NCI-H82 (cell line): ENCODE measurements at places on chromosomes 7 and 10.

GRCh38 chr7:2214636-2215035 is 18.1 kb downstream of the MAD1L1 start:
- no peak for DNase-seq

- DNase-seq = no peak
Observed at GRCh38 chr10:98344589-98345038, 70.4 kb downstream of the PYROXD2 start.

GRCh38 chr7:30255064-30255769 is 29.2 kb upstream of the ZNRF2 start:
- no peak for DNase-seq

- peak; percentile 67 for DNase-seq
Observed at GRCh38 chr7:148535217-148535616, 55.3 kb upstream of the C7orf33 start.

DNA sequence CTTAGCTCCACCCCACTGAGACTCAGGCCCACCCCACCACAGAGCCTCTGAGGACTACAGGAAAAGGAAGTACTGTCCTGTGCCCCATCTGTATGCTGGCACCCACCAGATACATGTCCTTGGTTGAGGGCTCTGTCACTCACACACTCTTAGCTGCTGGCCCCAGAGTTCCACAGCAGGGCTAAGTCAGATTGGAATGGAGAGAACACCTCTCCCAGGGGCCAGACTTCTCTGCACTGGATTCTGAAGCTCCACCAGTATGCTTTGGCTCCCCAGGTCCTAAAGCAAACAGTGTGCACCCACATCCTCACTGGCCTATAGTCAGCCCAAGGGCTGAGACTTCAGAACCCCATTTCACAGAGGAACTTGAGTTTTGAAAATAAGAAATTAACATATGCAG is 103.2 kb upstream of the PPP2R2D start:
- no peak for DNase-seq

DNA sequence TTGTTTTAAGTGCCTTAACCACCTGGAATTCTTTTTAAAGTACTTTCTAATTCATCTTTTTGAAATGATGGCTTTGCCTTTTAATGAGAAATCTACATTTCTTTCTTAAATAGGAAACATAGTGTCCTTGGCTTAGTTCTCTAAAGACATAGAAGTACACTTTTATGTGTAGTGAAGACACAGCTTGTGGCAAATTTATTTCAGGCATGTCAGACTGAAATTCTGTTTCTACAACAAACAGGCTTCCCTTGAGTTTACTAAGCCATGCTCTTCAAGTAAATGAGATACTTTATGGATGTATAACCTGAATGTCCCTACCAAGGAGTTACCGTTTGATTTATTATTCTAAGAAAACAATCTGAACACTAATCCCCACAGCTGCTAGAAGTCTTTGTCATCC is 136.9 kb upstream of the MAGI2 start:
- DNase-seq = peak; percentile 14

DNA sequence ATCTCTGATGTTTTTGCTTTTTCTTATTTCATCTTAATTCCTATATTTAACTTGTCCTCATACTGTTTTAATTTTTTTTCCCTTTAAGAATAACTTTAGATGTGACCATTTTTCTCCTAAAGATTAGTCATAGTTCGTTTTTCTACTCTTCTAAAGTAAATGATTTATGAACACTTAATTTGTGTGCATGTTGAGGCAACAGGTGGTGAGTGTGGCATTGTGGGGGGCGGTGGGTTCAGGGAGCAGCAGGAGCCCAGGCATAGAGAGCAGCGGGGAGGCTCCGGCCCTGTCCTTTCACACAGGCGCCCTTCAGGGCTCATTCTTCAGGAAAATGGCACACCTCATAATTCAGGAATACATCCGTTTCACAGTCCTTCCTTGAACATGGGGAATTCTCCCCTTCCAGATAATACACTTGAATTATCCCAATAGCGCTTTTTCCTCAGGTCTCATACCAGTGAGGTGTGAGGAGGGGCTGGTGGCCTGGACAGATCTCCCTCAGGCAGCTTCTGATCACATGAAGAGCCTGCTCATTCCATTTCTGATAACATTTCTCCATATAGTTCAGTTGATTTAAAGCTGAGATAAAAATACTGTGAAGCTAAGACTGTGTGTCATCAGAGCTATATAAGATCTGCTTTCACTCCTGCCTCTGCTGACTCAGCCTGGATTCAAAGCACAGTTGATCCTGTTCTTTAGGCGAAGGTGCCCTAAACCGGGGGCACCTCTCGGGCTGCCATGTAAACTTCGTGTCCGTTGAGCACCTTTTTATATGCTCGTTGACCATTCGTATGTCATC is 40.2 kb downstream of the CUL1 start:
- DNase-seq = no peak

- no peak for DNase-seq
Observed at GRCh38 chr7:121505540-121506182, 109.6 kb upstream of the FAM3C start.

- DNase-seq = no peak
Observed at GRCh38 chr7:80054356-80054755, 80.3 kb upstream of the GNAI1 start.

DNA sequence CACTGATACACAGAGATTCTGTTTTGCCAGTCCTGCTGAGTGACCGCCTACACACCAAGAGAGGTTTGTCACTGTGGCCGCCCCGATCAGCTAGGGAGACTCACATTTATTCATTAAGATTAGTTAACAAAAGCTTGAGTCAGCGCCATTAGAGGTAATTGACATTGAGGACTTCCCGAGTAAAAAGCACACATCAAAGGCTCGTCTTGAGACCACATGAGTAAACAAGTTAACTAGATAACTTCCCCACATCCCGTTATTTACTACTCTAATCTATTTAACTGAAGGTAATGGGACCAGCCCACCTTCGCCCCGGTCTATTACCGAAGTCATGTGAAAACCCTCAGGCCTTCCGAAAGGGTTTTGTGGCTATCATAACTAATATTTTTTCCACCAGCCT is 23.0 kb downstream of the SRRM3 start:
- DNase-seq = no peak

- no peak for DNase-seq
Observed at GRCh38 chr10:131811630-131812403, 89.0 kb upstream of the PPP2R2D start.

GRCh38 chr7:158649279-158649678 is 55.3 kb downstream of the NCAPG2 start:
- DNase-seq = no peak

GRCh38 chr7:115689941-115690340 is 340.6 kb downstream of the TFEC start:
- DNase-seq = no peak

- DNase-seq = no peak
Observed at GRCh38 chr7:132140341-132140740, 435.9 kb downstream of the PLXNA4 start.

DNA sequence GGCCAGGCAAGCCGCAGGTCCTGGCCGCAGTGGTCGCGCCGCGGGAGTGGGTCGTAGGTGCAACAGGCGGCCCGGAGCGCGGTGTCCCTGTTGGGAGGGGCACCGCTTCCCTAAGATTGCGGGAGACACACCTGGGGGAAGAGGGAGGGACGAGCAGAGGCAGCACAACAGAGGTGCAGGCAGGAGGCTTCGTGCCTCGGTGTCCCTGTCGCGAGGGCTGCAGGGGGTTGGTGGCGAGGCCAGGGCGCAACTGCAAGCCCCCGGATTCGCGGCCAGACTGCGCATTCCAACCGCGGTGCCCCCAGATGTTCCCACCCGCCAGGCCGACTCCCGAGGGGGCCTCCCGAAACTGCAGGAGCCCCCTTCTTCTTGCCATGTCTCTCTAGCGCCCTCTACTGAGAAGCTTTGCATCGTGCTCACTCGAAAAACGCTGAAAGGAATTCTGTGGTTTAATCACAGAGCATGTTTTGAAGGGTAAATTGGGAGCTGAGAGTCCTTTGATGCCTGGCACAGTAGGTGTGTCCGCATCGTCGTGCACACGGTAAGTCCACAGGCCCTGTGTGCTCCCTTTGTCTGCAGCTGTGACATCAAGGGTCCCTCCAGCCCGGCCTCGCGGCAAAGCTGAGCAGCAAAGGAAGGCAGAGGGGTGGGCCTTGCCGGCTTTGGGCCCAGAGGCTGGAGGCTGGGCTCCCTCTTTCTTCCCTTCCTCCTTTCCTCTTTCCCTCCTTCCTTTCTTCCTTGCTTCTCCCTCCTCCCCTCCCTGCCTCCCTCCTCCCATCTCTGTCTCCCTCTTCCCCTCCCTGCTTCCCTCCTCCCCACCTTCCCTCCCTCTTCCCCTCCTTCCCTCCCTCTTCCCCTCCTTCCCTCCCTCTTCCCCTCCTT is 6.2 kb upstream of the MBL2 start:
- DNase-seq = peak; percentile 33

DNA sequence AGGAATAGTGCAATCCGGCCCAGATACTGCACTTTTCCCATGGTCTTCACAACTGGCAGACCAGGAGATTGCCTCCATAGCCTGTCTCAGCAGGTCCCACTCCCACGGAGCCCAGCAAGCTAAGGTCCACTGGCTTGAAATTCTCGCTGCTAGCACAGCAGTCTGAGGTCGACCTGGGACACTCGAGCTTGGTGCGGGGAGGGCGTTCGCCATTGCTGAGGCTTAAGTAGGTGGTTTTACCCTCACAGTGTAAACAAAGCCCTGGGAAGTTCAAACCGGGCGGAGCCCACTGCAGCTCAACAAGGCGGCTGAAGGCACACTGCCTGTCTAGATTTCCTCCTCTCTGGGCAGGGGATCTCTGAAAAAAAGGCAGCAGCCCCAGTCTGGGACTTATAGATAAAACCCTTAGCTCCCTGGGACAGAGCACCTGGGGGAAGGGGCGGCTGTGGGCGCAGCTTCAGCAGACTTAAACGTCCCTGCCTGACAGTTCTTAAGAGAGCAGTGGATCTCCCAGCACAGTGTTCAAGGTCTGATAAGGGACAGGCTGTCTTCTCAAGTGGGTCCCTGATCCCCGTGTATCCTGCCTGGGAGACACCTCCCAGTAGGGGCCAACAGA is 293.5 kb upstream of the GALNT17 start:
- DNase-seq = peak; percentile 6

DNA sequence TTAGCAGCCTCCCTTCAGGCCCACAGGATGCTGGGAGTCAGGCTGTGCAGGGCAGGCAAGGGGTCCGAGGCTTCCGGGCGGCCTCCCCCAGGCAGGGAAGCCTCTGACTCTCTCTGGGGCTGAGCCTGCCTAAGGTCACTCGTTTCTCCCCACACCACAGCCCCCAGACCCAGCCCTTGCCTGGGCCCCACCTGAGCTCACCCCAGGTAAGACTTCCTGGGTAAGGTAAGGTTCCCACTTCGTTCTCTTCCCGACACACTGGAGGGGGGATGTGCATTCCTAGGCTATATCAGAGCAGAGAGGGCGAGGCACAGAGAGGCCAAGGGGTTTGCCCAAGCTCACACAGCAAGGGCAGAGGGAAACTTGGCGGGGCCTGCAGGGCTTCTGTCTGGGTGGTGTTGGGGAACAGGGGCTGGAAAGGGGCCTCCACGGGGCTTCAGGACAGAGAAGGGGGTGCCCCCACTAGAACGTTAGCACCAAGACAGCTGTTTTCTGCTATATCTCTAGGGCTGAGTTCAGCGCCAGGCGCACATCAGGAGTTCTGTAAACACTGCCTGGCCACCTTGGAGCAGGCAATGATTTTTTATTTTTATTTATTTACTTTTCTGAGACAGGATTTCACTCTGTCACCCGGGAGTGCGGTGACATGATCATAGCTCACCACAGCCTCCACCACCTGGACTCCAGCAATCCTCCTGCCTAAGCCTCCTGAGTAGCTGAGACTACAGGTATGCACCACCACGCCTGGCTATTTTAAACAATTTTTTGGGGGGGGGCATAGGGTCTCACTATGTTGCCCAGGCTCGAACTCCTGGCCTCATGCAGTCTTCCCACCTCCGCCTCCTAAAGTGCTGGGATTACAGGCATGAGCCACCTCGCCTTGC is 24.9 kb upstream of the PDGFA start:
- DNase-seq = no peak

DNA sequence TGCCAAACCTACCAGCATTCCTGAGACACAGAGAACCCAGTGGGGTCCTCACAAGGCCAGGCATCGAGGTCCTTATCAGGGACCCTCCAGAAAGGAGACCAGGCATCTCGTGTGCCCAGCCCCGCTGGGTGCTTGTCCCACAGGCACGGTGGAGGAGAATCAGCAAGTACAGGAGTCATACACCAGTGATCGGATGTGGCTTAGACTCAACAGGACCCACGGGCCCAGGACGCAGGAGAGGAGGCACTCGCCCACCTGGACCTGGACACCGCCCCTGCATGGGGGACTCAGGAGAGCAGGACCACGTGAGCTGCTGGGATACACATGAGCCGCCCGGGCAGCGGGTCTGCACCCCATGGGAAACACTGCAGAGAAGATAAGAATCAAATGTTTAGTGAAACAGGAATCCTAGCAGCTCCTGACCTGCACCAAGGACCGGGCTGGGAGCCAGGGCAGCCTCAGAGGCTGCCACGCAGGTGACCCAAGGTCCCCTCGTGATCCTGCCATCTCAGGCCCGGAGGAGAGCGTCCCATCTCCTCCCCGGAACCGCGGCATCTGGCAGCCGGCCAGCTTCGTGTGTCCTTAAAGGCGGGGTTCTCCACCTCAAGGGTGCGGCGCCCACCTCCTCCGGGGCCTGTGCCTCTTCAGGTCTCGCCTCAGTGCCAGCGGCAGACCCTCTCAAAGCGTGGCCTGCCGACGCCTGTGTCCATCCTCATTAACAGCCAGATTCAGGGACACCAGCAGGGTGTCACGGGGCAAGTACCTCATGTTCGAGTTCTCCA is 59.2 kb downstream of the FOXL3 start:
- DNase-seq = no peak

GRCh38 chr7:115825456-115826115 is 205.0 kb downstream of the TFEC start:
- no peak for DNase-seq

- no peak for DNase-seq
Observed at GRCh38 chr10:78575400-78575799, 493.4 kb upstream of the ZMIZ1 start.

DNA sequence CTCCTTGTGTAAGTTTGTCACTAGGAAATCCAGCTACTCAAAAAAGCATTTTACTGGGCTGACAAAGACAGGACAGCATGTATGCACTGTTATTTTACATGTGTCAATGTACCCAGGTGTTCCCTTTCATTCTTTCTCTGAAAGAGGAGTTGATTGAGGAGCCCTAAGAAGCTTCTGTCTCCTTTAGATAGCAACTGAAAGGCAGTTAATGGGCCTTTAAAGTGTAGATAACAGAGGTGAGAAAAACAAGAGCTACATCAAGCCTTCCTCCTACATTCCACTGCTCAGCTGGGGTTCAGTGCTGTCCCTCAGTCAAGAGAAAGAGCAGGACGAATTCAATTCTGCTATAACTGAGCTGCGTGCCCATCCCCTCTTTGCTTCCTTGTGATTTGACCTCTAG is 12.8 kb upstream of the WIPF3 start:
- DNase-seq = no peak

DNA sequence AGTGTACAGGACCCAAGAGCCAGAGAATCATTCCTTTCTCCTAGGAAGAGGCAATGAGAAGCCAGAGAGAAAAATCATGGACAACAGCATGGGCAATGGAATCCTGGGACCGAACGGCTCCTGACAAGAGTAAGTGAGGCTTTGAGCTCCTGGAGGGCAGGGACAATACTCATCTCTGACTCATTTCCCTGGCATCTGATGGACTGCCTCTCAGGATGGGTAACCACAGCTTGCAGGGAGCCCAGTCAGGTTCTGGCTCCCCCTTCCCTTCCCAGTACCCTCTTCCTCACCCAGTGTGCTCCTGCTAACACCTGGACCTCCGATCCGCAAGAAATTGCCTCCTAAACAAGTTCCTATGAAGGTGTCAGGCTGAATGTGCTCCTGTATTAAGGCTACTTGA is 51.2 kb upstream of the SORCS3 start:
- DNase-seq = no peak
